A549 treated with RU486 at 1 μM for 4 hours (cell line): ENCODE measurements at places on chromosomes 6 and 20. TPM values are rescaled to one million over a fixed set of nuclear protein-coding genes. Genes with fewer than 3 reads are reported as not detected.

Gene CAPN11
- not detected in 5 replicates for total RNA-seq

Gene OR2H2
- not detected in 5 replicates for total RNA-seq

Gene PM20D2
- 5.7 to 13.9 TPM (median 13.3 TPM) in 5 replicates for total RNA-seq

Gene GCNT2
- total RNA-seq: 5.8 to 9.3 TPM (median 7.0 TPM) in 5 replicates

Gene CTAGE9
- total RNA-seq: not detected in 5 replicates

Gene LRRC1
- total RNA-seq: 4.7 to 6.4 TPM (median 6.0 TPM) in 5 replicates

Gene PACRG
- total RNA-seq: 0.25 TPM in 1 of 5 replicates, not detected in the others

Gene BFSP1
- total RNA-seq: 4.0 to 6.0 TPM (median 4.6 TPM) in 5 replicates

Gene SNAP25
- total RNA-seq: 9.3 to 20.3 TPM (median 18.1 TPM) in 5 replicates

Gene BACH2
- total RNA-seq: 0.25 to 0.73 TPM (median 0.33 TPM) in 5 replicates

Gene RNF39
- total RNA-seq: 0.03 to 0.06 TPM in 2 of 5 replicates, not detected in the others

Gene SLCO4A1
- total RNA-seq: 5.0 to 10.1 TPM (median 7.7 TPM) in 5 replicates

Gene OLIG3
- total RNA-seq: not detected in 5 replicates

Gene SLC22A2
- total RNA-seq: 0.10 to 0.23 TPM in 2 of 5 replicates, not detected in the others

Gene GPANK1
- 10.0 to 13.7 TPM (median 13.3 TPM) in 5 replicates for total RNA-seq

Gene SYTL3
- total RNA-seq: 0.86 to 1.3 TPM (median 1.2 TPM) in 5 replicates

Gene SMAP1
- 11.1 to 18.1 TPM (median 16.4 TPM) in 5 replicates for total RNA-seq

Gene PTK7
- total RNA-seq: 4.1 to 5.1 TPM (median 4.4 TPM) in 5 replicates

Gene CD83
- 1.7 to 3.0 TPM (median 2.2 TPM) in 5 replicates for total RNA-seq

Gene VNN1
- 0.06 to 0.13 TPM (median 0.07 TPM) in 5 replicates for total RNA-seq
